ENCODE measurements at places on chromosomes 12 and 14. TPM values are rescaled to one million over a fixed set of nuclear protein-coding genes. Genes with fewer than 3 reads are reported as not detected.

The DPY19L2 gene
- total RNA-seq, result 11.0 TPM

The FOXG1 gene
- 0.07 TPM for total RNA-seq

DNA sequence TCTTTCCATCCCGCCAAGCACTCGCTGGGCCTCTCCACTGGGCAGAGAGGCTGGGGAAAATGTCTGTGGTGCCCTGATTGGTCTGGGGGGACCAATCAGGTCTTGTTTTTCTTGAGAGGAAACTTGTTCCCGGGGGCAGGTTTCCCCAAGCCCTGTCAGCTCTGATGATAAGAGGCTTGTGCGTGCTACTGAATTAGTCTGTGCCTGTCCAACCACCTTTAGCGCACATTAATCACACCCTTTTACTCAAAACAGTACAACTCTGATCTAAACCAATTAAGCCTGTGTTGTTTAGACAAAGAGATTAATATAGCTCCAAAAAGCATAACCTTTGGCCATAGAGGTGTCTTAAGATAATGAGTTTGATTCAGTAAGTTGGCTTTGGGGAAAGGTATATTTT, 580.4 kb downstream of the VRK1 start:
- DNase-seq, result peak; percentile 42

- no peak for DNase-seq
Observed at GRCh38 chr14:101962503-101962874, 1.9 kb upstream of the DYNC1H1 start.

The MANSC4 gene
- not detected for total RNA-seq

DNA sequence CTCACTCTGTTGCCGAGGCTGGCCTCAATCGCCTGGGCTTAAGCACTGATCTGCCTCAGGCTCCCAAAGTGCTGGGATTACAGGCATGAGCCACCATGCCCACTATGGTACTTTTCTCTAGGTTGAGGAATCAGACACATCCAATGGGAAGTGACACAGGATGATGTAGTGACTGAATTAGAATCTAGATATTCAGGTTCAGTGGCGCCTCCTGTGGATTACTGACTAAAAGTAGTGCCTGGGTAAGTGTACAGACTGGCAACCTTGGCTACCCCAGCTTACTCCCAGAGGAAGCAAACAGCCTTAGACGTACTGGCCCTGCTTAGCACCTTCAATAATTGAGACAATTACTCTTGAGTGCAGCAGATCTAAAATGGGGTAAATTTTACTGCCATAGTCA, 22.8 kb downstream of the GALNT8 start:
- DNase-seq, result peak; percentile 71

GRCh38 chr12:74227846-74228545, 309.6 kb upstream of the ATXN7L3B start:
- DNase-seq, result no peak

GRCh38 chr12:47885566-47885965, 19.2 kb downstream of the VDR start:
- DNase-seq, result no peak

DNA sequence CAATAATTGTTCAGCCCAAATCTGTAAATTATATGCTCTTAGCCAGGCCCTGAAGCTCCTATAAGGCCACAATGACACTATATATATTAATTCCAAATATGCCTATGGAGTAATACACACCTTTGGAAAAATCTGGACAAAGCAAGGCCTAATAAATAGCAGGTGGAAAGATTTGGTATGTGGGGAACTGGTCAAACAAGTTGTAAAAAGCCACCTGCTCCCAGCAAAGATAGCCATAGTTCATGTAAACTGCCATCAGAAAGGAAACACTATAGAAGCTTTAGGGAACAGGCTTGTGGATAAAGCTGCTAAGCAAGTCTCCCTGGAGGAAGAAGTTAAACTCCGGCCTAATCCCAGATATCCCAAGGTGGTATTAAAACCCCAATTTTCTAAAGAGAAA, 29.7 kb downstream of the PRMT8 start:
- DNase-seq, result no peak

GRCh38 chr12:104457746-104458693, 1.3 kb downstream of the CHST11 start:
- DNase-seq, result peak; percentile 80

DNA sequence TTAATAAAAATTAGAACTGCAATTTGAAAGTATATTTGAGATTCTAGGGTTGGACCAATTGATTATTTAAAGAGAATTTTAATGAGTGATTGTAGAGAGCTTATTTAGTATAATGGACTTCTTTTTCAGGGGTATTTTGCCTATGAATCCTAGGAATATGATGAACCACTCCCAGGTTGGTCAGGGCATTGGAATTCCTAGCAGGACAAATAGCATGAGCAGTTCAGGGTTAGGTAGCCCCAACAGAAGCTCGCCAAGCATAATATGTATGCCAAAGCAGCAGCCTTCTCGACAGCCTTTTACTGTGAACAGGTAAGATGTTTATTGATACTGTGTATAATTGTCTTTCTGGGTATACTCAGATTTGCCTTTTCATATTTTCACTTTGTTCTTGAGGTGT, 35.9 kb upstream of the KCNMB4 start:
- DNase-seq, result peak; percentile 46

GRCh38 chr12:43740511-43741100, 18.0 kb downstream of the PUS7L start:
- DNase-seq, result no peak

DNA sequence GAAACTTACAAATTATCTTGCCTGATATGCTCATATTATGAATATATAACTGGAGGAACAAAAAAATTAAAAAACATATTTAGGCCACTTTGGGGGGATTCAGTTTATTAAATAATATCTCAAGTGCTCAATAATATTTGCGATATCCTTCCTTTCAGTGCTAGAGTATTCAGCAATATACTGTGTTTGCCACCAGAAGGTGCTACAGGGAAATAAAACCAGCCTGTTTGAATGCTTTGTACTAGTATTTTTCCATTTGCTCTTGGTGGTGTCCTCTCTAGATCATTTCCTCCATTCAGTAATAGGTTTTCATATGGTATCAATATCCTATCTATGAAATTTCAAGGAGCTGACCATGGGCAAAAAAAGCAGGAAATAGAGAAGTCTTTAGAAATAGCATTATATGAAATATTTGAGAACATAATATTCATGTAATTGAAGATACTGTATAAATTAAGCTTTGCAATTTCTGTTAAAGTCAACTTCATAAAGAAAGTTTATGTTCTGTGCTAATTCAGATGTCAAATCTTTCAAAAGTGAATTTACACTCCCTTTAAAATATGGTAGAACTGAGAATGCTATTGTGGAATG, 106.2 kb upstream of the NAV3 start:
- no peak for DNase-seq

GRCh38 chr12:96248136-96248931, 54.2 kb downstream of the ELK3 start:
- peak; percentile 34 for DNase-seq

The LRTM2 gene
- total RNA-seq, result 0.29 TPM

DNA sequence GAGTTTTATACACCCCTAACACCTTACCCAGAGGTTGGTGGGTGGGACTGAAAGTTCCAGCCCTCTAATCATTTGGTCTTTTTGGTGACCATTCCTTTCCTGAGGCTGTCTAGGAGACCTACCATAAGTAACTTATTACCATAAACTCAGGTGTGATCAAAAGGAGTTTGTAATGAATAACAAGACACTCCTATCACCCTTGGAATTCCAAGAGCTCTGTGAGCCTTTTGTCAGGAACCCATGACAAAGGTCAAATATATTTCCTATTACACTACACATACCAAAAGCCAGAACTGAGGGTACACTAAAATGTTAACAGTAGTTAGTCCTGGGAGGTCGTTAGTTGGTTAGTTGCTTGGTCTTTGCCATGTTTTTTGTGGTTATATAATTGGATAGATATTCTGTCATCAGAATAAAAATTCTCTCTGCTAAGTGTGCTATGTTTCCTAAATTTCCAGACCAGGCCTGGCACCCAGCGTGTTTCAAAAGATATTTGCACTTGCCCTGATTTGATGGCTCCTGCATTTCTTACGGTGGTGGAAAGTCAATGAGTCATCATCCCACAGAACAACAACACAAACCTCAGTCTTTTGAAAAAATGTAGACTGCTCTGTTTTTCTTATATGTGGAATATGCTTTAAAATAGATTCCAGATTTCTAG, 27.0 kb upstream of the AKAP5 start:
- no peak for DNase-seq

The PRR13 gene
- total RNA-seq, result 209 TPM

GRCh38 chr12:68998041-68998440, 65.1 kb upstream of the CPM start:
- no peak for DNase-seq

- no peak for DNase-seq
Observed at GRCh38 chr12:1131811-1132224, 140.8 kb downstream of the ERC1 start.

DNA sequence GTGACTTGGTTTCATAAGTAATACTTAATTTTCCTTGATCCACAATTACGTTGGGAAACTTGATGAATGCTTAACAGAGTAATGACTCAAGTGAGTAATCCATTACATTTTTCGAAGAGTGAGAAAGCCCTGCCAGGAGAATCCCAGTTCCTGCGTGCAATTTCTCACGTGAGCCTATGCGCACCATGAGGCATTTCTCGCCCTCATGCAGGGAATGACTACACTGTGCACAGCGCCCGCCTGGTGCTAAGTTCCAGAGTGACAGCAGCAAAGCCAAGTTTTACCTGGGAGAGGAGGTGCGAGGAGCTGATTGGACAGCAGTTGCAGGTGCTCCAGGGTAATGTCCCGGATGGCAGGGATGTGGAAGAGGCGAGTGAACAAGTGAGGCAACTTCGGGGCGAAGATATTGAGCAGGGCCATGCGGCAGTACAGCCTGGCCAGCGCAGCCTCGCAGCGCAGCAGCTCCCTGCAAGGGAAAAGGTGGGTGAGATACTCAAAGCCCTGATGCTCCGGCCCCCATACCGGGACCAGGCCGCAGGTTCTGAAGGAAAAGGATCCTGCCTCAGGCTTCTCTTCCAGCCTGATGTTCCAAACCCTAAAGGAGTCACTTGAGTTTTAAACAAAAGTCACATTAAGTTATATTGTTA, 69.4 kb downstream of the TRAFD1 start:
- DNase-seq, result no peak

DNA sequence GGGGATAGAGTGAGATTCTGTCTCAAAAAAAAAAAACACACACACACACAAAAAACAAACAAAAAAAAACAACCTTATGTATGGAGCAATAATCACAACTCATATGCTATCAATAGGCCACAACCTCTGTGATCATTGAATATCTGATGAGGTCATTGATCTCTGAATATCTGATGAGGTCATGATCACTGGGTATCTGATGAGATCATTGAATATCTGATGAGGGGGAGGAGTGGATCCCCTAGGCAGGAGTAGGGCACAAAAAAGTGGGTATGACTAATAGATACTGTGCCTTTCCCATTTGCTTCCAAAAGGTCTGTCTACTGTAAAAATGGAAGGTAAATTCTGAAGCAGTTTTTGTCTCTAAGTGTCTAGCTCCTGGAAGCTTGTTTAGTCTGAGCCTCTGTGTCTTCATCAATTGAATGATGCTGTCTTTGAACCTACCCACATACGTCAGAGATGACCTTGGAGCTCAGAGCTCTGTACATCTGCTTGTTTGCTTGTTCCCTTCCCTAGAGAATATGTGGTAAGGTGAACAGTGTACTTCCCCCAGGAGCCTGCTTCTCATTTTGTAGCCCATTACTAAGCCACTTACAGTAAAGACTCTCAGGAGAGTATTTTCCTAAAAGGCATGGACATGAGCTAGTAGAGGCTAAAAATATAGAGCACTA, 13.6 kb downstream of the PAH start:
- no peak for DNase-seq

DNA sequence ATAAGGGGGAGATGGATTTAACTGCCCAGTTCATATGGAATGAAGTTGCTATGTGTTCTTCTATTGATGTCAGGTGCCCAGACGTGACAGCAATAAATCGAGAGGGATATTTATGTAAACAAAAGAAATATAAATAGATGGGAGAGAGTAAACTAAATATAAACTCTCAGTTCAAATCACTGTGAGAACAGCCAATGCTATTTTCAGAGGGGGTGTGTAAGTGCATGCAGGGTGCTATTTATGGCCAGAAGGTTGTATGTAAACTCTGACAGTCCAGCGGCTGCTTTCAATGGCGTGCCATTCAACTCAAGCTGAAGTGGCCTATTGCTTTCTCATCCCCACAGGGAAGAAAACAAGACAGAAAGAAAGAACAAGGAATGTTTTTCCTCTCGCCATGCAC, 127.2 kb downstream of the KCNA5 start:
- DNase-seq, result no peak

DNA sequence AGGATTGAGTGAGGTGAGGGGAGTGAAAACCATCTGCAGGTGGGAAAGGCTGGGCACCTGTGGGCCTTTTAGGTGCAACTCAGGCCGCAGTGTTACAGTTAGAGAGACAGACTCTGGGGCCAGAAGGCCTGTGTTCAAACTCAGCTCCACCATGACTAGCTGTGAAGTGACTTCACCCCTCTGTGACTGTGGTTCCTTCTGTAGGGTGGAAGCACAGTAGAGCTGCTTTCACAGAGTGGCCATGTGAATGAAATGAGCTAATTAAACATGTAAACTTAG, 25.0 kb downstream of the RBM19 start:
- no peak for DNase-seq

DNA sequence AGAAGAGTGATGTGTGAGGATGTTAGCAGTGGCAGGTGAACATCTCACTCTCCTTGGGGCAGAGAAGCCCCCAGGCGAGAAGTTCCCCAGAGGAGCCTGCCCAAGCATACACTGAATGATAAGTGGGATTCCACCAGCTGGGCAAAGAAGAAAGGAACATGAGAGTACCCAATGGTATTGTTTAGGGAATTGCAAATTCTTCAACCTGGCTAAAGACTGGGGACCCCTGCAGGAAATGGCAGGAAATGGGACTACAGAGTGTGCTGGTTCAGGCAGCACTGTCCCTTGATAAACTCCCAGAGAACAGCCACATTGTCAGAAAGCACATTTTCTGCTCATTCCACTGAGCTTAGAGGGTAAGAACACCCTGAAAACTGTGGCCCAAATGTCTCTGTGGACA, 121.3 kb downstream of the RPS29 start:
- peak; percentile 82 for DNase-seq

The SMCO2 gene
- not detected for total RNA-seq

DNA sequence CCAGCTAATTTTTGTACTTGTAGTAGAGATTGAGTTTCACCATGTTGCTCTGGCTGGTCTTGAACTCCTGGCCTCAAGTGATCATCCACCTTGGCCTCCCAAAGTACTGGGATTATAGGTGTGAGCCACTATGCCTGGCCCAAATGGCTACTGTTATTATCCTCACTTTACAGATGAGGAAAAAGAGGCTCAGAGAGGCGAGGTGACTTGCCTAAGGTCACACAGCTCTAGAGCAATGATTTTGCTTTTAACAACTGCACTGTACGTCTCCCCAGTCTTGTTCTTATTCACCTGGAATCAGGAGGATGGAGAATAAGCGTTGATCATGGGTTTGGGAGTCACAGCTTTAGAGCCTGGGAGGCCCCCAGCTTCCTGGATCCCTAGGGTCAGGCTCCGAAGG, 69.8 kb upstream of the NCOR2 start:
- no peak for DNase-seq

GRCh38 chr12:38998887-38999482, 93.6 kb upstream of the CPNE8 start:
- no peak for DNase-seq

GRCh38 chr12:27179400-27180214, 64.5 kb upstream of the STK38L start:
- no peak for DNase-seq

The AKAP6 gene
- 6.1 TPM for total RNA-seq

- DNase-seq, result no peak
Observed at GRCh38 chr14:29955087-29955486, 27.4 kb upstream of the PRKD1 start.

The TESPA1 gene
- total RNA-seq, result not detected

Measured in endodermal cell (in vitro differentiated cells).